SK-MEL-5 (cell line): ENCODE measurements at places on chromosomes 3 and 15. TPM values are rescaled to one million over a fixed set of nuclear protein-coding genes. Genes with fewer than 3 reads are reported as not detected.

GRCh38 chr15:25394898-25395297, 43.9 kb downstream of the UBE3A start:
- no peak for DNase-seq

DNA sequence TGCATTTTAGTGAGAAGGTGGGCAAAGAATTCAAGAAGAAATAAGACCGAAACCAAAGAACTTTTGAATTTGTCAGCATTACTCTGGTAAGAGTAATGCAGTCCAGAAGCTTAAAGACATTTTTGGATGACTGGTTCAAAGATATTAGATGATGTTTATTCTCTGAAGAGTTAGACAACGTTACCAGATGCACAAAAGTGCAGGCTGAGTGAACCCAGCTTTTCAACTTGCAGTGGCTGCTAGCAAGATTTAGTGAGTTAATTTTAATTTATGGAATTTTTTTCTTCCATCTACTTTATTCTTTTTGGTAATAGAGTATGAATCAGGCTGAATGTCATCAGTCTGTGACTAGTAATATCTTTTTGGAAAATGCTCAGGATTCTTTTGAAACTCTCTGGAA, 267.3 kb upstream of the AZI2 start:
- DNase-seq, result no peak

GRCh38 chr3:27923349-27924068, 201.4 kb upstream of the EOMES start:
- no peak for DNase-seq

GRCh38 chr3:171058058-171058457, 31.5 kb upstream of the SLC2A2 start:
- no peak for DNase-seq

GRCh38 chr3:100810671-100811070, 101.4 kb downstream of the TFG start:
- no peak for DNase-seq

- no peak for DNase-seq
Measured at GRCh38 chr3:13976469-13976868, 96.6 kb upstream of the WNT7A start.

- DNase-seq, result peak; percentile 84
Measured at GRCh38 chr3:32401556-32402081, 10.0 kb downstream of the CMTM7 start.

DNA sequence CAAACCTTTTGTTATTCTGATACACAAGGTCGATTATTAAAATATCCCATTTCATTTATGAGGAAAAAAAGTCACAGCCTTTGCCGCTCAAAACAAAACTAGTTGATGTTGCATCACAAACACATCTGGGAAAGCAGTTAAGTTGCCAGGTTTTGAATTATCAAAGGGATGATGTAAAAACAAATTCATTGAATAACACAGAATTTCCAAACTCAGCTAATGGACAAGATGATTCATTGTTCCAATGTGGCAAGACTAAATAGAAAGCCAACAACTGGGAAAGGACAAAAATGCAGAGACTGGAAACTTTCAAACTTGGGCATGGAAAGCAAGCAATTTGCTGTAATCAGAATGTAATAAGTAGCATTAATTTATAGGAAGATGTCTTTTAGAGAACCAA, 610.0 kb upstream of the ZNF385D start:
- DNase-seq, result no peak

DNA sequence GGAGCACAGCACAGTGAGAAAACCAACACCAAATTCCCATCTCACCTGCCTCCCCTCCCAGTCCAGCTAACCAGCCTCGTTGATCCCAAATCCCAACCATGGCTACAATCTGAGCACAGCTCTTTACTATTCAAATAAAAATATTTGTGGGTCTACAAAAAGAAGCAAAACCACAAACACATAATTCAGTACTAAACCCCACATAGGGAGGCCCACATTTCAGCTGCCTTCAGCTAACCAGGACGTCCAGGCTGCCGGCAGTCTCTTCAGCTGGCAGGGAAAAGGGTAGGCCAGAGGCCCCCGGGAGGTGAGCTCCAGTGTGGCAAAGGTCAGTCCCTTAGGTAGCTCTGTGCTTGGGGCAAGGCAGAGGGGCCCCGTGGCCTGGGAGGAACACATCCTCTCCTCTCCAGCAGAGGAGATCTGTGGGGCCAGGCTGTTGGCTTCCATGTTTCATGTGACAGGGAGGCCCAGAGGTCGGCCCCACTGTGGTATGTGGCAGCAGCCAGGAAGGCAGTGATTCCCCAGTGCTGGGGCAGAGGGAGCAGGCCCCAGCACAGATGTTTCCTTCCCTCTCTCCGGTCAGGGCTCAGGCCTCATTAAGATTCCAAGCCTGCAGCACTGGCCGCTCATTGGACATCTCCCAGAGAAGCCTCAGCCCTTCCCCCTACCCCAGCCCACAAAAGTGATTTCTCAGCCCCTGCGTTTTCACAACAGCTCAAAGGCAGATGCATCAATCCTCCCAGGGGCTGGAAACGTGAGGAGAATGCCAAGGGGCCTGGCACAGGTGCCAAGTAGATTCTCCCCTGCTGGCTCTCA, 381.4 kb downstream of the NTRK3 start:
- no peak for DNase-seq

DNA sequence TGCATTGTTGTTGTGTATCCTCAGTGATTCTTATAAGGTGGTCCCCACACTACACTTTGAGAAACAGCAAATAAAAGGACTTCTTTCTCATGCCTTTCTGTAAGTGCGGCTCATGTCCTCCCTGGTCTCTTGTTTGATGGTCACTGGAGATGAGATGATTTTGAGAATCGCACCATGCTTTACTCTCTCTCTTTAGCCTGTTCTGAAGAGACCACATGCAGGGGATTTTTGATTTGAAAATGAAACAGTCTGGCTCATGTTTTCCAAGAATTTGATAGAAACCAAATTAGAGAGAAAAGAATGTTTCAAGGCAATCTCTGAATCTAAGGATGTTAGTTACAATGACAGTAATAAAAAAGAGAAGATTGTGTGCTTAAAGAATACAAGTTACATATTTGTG, 18.0 kb downstream of the CLDN11 start:
- no peak for DNase-seq

Gene CAMKV
- total RNA-seq, result 0.32 and 0.58 TPM in 2 replicates

Gene DUOXA2
- not detected in 2 replicates for total RNA-seq
